ENCODE measurements at places on chromosomes 16 and 17.

DNA sequence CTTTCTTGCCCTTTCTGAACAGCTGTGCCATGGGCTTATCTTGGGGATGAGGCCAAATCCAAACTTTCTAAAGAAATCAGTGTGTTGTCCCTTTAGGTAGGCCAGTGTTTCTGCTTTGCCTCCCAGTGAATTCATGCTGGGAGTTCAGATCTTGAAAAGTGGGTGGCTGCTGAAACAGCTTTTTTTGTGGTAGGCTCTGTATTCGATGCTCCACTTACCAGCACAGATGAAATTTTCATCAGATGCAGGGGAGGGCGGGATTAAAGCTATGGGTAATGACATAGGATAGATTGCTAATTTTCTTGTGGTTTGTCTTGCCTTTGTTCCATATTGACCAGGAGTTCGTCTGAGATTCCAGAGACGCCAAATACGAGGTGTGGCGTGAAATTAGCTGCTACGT is 2.8 kb downstream of the SOCS7 start:
- DNase-seq, result no peak

DNA sequence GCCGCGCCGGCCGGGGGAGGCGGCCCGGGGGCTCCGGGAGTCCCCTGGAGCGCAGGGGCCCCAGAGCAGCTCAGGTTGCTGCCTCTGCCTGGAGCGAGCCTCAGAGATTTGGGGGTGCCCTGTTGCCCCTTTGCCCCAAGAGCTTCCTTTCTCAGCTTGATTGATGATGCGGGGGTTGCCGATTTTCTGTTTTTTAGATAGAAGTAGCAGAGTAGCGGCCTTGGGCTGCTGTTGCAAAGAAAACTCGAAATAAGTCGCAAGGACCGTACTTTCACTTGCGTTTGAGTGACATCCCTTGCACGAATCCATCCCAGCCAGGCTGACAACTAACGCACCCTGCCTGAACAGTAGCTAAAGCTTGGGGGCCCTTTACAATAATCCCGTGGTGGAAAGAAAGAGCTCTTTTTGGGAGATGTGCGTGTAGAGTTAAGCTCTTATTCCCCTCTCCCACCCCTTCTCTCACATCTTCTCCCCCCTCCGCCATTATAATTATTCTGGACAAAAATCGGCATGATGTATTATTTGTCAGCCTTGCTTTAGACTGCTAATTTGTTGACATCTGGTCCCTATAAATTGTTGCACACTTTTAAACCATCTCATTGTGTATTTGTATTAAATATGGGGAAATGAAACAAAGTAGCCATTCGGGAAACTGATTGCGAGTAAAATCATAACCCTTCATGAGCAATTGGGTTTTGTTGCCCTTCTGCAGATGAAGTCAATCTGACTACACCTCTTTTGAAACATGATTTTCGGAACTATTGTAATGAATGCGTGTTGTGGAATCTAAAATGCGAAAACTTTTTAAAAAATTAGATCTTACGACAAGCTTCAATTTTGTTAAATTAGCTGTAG is 873 bp downstream of the USP10 start:
- DNase-seq, result no peak

GRCh38 chr17:61469949-61470348 is 17.7 kb downstream of the TBX4 start:
- no peak for DNase-seq

DNA sequence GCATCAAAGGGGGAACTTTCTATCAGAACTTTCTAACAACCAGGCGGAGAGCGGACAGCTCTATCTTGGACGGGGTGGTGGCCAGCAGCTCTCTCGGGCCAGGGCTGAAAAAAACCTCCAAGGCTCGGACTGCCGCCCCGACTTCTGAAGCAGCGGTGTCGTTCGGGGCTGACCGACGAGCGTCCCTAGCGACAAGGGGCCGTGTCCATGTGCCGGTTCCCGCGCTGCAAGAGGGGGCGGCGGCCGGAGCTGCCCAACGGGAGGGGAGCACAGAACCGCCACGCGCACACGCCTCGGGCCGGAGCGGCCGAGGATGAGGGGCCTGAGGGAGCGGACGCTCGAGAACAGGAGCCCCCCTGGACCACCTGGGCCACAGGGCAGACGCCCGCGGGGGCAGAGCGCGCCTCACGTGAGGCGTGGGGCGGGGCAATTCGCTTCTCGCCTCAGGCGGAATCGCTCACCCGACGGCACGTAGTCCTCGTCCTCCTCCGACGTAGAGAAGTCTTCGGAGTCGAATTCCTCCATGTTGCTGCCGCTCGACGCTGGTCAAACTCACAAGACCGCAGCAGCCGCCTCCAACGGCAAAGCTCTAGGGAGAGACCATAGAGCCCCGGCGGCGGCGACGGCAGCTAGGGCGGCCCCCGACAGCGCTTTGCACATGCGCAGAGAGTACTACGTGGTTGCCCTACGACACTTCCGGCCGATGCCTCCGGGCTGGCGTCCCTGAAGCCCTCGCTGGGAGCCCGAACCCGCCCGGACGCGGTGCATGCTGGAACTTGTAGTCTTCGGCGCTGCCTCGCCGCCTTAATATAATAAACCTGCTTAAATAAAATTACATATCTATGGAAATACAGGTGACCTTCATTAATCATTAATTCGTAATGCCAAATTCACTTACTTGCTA is at the start of gene CFDP1:
Gene CFDP1, minus strand, starts transcription at position 676 of the 904 bp plus-strand sequence. Its CDS starts 151 bp downstream, at position 525.
- DNase-seq, result peak; percentile 86

GRCh38 chr17:50161023-50161910 is 4.5 kb upstream of the SGCA start:
- DNase-seq, result peak; percentile 91

GRCh38 chr17:16988749-16989229 is 16.9 kb upstream of the TNFRSF13B start:
- no peak for DNase-seq

DNA sequence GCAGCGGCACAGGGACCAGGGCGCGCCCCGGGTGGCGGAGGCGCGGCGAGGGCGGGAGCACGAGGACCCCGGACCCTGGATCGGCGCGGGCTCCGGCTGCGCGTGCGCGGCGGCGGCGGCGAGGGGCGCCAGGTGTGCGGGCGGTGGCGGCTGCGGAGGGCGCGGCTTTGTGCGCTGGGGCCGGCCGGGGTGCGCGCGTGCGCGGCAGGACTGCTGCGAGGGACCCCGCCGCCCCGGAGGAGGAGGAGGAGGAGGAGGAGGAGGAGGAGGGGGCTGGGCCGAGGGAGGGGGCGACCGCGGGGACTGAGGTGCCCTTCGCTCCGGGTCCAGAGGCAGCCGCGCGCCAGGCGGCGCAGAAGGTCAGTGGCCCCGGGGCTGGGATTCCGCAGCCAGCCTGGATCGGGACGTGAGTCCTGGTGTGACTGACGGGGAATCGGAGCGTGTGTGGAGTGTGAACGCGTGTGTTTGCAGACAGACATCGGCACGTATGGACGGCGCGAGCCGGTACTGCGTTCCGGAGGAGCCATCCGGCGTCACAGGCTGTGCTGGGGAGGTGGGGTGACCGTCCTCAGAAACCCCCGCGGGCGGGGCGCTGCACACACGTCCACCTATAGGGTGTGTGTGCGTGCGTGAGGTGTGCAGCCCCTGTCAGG is 19.5 kb upstream of the RAP1GAP2 start:
- peak; percentile 65 for DNase-seq

DNA sequence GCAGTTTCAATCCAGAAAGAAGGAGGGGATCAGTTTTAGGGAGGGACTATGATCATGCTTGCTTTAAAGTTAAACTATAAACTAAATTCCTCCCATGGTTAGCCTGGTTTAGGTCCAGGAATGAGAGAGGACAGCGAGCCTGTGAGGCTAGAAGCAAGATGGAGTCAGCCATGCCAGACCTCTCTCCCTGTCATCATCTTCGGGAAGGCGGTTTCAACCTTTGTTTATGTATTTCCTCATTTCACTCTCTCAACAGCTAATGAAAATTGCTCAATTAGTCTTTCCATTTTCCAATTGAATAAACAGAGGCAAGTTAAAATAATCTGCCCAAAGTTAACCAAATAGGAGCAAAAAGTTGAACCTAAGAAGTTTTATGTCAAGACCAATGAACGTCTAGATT is 201.5 kb downstream of the KCNJ2 start:
- no peak for DNase-seq

- DNase-seq, result no peak
Measured at GRCh38 chr17:27384261-27384701, 72.0 kb upstream of the KSR1 start.

DNA sequence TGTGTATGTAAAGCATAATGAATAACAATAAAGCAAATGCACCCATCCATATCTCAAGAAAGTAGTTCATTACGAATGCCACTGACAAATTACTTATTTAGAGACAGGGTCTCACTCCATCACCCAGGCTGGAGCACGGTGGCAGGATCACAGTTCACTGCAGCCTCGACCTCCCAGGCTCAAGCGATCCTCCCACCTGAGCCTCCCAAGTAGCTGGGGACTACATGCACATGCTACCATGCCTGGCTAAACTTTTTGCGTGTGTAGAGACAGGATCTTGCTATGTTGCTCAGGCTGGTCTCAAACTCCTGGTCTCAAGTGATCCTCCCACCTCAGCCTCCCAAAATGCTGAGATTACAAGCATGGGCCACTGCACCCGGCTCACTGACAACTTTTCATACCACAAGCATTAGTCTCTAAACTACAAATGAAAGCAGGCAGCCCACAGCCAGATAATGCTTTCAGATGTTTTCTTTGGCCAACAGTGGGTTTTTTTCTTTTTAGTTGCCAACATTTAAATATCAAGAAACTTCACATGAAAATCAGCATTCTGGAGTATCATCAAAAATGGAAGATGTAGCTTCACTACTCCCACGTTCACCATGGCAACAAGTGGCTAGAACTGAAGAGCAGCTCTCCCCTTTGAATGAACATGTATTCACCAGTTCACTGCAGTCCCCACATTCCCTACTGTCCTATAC is 7.7 kb downstream of the ARHGAP17 start:
- DNase-seq, result no peak

GRCh38 chr17:40553694-40554534 is 11.4 kb downstream of the CCR7 start:
- DNase-seq, result no peak

DNA sequence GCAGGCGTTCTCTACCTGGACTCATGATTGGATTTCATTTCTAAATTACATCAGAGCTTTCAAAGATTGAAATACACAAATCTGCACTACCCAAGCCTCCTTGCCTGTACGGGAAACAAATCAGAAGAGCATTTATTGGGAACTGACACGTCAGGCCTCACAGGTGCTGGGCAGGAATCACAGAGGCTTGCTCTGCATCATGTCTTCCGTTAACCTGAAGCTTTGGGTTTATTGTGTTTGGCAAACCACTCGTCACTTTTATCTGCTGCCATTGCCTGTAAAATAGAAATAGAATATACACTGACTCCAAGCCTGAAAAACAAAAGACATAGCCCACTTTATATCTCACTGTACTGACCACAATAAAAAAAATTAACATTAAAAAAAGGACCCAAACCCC is 7.9 kb upstream of the GEMIN4 start:
- DNase-seq, result no peak

- peak; percentile 37 for DNase-seq
Measured at GRCh38 chr17:34981538-34982241, 1.4 kb downstream of the LIG3 start.

DNA sequence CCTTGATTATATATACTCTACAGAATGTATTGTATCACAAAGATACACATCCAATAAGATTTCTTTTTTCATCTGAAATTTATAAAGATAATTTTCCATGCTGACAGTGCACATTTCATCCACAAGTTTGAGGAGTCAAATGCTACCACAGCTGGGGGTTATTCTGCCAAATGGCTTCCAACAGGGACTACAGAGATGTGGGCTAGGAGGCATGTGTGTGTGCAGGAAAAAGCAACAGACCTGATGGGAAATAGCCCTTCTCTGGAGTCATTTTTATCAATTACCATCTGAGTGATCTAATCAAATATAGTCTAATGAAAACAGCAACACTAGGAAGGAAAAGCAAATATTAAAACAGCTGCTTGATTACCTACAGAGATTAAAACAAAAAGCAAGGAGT is 290.5 kb downstream of the CEP112 start:
- no peak for DNase-seq

DNA sequence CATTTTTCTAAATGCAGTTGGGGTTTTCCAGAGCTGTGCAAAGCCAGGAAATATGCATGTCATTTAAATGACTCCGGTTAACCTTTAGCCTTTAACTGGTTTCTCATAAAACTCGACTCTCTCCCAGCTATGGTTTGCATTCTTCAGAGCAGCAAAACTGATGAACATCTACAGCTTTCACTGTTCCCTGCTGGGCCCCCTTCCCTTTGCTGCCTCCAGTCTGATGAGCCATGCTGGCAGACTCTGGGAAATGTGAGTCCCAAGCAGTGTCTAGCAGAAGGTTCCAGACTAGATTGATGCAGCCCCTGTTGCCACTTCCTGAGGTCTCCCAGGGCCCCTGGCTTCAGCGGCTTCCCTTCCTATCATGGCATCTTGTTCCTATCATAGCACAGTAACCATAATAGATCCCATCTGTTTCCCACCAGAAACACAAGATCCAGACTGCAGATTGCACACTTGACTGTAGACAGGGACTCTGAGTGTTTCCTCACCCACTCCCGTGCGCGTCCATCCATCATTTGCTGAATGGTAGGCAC is 135.4 kb downstream of the CLEC16A start:
- no peak for DNase-seq

DNA sequence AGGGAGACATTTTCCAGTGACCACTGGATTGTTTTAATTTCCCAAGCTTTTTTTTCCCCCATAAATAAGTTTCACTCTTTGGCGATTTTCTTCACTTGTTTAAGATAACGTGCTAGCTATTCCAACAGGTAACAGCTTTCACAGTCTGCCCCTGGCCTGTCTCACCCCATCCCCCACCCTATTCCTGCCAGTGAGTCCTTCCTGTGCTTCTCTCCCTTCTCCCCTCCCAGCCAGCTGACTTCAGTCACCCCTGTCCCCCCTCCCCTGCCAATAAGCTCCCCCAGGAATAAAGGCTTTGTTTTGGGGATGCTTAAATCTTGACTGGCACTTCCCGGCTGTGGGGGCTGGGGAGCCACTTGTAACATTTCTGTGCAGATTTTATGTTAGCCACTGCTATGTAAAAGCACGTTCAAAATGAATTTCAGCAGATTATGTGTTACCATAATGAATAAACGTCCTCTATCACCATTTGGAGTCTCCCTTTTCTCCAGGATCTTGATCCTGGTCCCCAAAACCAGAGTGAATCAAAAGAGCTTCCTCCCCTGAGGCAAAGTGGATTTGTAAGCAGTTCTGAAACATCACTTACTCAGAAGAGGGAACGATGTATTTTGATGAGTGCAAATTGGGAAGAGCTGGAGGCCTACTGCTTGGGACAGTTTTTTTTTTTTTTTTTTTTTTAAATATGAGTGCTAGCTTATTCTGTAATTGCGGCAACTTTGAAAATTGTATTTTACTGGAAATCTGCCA is 58.2 kb downstream of the IGF2BP1 start:
- no peak for DNase-seq

DNA sequence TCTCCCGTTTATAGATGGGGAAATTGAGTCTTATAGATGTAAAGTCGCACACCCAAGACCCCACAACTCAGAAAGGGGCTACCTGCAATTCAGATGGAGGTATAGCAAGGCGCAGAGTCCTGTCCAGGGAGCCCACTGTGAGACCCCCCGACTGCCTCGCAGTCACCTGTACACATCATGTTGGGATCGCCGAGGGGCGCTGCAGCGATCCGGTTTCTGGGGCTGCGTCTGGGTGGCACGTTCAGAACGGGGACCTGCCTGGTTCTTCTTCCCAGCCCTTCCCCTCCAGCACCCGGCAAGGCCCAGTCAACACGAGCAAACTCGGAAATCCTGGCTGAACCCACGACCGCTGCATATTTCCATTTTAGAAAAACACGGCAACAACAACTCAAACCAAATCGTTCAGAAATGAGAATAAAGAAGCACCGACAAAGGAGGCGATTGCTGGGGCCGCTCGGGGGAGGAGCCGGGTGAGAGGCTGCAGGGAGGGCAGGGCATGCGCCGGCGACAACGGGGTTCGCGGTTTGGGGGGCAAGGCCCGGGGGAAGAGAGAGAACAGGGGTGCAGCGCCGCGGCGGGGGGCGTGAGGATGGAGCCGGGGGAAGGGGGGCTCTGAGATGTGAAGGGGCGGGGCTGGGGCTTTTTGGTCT is 643 bp downstream of the HSDL1 start:
- no peak for DNase-seq
